ENCODE measurements at places on chromosomes 12 and 14.

DNA sequence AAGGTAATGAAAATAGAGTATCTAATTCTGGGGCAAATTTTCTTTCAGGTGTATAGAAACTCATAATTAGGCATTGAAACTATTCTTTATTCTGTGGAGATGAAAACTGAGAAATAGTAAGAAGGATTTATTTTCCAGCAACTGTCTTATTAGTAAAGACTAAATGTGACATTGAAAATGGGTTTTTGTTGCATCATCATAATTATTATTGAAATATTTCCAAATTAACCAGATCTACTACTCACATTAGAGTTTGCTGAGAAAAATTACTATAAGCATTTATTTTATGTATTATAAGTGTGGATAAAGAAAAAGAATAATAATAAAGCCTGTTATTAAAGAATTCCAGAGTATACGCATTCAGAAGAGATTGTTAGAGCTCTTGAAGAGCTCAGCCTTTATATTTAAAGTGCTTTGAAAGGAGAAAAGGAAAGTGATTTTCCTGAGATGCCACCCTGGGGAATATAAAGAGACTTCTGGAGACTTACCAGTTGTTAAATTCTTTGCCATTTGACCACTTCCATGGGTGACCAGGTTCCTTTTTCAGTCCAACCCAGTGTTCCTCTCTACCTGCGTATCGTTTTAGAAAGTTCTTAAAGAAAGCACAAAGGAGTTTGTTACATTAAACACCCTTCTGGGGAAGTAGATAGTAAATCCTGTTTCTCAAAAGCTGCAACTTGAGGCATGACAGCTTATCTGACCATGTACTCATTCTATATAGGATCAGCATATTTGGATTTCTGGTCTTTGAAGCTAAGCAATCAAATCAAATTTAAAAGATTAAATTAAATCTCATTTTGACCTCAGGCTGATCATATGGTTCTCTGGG, 6.4 kb downstream of the CD69 start:
- DNase-seq: no peak

DNA sequence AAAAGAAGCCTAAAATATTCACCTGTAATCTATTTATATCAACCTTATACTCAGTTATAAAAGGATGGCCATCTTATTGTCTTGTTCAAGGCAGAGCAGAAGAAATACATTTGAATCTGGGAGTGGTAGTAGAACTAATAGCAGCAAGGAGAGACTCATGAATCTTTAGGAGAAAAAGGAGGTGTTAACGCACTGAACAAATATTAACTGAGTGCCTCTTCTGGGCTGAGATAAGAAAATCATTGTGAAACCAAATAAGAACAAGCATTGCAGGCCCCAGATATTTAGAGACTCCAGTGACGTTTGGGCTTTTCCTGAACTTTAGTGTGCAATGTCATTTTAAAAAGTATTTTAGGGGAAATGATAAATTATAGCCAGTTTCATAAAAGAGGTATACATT, 790.6 kb downstream of the DIO2 start:
- DNase-seq: no peak

DNA sequence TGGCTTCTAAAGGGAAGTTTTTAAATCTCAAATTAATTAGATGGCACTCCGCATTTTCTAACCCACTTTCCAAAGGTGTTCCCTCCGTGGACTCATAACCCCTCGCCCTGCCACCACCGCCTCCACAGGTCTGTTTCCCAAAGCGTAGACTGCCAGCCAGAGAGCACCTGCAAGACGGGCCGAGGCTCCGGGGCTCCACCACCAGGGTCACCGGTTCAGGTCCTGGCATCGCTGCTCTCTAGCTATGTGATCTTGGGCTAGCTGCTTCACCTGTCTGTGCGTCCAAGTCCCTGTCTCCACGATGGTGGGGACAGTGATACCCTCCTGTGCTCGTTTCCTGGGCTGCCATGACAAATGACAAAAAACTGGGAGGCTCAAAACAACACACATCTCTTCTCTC, 11.5 kb downstream of the RIMBP2 start:
- DNase-seq: no peak

DNA sequence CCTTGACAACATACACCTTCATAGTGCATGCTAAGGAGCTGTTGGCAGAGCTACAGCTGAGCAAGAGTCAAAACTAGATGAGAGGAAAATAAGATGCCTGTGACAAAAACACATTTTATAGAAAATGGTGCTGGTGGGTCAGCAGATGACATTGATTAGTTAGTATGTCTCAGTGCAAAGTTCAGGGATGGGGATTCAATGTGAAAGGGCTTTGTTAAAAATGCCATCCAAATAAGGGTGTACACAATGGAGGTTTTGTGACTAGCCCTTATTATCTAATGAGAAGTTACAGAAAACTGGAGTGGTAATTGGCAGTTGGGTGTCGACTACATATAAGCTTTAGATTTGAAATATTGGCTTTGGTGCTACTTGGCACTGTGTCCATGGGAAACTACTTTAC, 169.0 kb downstream of the MON2 start:
- no peak for DNase-seq

DNA sequence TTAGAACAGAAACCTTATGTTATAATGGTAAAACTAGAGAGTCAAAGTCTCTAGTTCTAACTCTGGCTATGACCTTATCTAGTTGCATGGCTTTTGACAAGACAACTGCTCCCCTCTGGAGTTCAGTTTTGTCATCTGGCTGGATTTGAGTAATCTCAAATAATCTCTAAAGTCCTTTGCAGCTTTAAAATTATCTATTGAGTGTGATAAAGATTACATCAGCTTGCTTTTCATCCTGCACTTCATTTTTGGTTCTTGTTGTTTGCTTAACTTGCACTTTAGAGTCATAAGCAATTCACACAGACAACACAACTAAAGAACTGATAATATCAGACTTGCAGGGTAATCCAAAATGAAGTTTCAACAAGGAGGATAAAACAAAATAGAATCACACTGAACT, 2.3 kb downstream of the AKAP5 start:
- no peak for DNase-seq

GRCh38 chr12:28998662-28999120, 150.4 kb upstream of the FAR2 start:
- no peak for DNase-seq

DNA sequence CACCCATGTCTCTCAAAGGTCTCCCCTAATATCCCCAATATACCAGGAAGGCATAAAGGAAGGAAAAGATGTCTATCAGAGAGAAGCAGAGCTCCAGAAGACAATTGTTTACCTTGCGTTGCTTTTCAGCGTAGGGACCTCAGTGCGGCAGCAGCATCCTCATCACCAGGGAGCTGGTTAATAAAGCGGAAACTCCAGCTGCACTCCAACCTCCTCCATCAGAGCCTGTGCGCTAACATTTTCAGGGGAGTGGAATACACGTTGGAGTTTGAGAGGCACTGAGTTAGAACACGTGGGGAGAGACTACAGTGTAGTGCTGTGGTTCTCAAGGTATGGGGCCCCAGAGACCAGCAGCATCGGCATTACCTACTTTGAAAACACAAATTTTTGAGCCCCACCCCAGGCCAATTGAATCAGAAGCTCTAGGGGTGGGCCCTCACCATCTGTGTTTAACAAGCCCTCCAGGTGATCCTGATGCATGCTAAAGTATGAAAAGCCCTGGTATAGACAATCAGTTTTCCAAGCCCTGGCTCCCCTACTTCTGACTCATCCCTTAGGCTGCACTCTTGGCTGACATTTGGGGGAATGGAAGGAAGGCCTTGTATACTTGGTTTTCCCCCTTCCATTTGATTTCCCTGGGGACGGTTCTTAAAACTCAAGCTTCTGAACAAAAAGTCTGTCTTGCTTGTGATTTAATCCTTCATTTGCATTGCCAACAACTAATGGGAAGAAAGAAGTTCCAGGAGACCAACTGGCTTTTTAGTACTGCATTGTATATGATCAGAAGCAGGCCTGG, 419.0 kb upstream of the CCDC196 start:
- DNase-seq: no peak

GRCh38 chr14:54338696-54339317, 58.0 kb upstream of the CDKN3 start:
- no peak for DNase-seq

- DNase-seq: no peak
Measured at GRCh38 chr12:32843528-32844095, 53.0 kb downstream of the PKP2 start.

DNA sequence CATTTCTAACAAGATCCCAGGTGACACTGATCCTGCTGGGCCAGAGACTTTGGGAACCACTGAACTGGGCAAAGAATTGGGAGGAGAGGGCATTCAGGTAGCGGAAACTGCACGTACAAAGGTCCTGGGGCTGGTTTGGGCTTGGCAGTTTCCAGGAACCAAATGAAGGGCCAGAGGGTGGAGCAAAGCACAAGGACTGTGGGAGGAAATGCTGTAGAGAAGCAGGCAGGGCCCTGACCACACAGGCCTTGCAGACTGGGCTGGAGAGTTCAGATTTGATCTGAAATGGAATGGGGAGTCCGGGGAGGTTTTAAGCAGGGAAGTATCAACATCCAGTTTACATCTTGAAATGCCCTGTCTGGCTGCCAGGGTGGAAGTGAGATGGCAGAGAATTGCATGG, 195.1 kb downstream of the PHETA1 start:
- no peak for DNase-seq

DNA sequence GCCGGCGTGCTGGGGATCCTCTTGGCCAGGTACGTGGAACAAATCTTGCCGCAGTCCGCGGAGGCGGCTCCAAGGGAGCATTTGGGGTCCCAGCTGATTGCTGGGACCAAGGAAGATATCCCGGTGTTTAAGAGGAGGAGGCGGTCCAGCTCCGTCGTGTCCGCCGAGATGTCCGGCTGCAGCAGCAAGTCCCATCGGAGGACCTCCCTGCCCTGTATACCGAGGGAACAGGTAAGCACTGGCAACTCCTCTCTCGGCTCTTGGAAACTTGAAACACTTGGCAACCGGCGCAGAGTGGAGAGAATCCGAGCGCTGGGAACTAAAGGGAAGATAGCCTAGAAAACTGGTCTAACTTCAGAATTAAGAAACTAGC, 1.7 kb downstream of the PDE3A start:
- peak; percentile 9 for DNase-seq

GRCh38 chr12:12210983-12211382, 55.9 kb downstream of the LRP6 start:
- DNase-seq: no peak

- DNase-seq: no peak
Measured at GRCh38 chr12:48413388-48413787, 59.0 kb upstream of the ANP32D start.

DNA sequence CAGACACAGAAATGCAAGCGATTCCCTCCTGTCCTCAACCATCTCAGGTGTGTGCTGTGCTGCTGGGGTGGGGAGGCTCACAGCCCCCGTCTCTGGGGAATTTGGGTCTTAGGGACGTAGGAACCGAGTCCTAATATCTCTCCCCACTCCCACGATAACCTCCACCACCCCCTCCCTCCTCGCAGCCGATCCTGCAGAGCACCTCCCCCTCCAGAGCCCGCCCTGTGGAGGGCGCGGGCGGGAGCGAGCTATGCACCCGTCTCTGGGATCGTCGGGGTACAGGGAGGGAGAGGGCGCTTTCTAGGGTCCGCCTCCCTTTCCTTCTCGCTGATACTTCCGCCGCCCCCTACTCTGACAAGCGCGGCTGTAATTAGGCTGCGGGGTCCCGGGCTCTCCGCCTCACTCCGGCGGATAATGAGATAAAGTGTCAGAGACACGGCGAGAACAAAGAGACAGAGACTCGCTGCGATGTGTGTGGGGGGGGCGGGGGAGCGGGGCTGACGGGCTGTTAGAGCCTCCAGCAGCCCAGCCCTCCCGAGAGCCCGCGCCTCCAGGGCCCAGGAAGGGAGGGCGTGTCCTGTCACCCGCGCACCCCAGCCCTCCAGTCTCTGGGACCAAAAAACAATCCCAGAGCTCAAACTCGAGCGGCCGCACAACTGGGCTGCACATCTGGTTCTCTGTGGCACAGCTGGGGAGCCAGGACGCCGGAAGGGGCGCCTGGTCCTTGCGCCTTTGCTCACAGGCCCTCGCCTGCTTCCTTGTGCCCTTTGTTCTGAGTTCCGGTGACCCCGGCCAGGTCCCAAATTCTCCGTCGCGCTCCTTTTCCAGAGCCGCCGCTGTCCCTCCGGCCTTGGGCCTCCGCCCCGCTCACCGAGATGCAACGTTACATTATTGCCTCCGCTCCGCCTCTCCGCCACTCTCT, 8.7 kb downstream of the SHMT2 start:
- no peak for DNase-seq

GRCh38 chr12:49966511-49967041, 4.9 kb downstream of the AQP5 start:
- DNase-seq: no peak

- DNase-seq: no peak
Measured at GRCh38 chr12:24057920-24058476, 108.5 kb upstream of the SOX5 start.

DNA sequence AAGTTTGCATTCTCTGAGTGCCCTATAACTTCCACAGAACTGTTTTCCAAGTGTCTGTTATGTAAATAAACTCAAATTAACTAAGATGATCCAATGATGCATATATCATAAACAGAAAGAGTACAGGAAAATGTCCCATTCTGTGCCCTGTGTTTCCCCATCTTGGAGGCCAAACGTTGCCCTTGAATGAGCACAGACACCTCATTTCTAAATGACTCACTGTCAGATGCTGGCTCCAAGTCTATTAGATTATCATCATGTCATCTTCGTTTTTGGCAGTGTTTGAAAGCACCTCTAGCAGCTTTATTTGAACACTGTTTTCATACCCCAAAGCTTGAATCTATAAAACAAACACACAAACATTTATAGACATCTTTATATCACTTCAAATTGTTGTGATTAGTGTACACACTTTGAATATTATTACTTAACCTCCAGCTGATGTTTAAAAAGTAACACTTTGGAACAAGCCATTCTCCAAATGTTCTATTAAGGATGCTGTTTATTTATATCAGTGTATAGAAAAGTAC, 424.2 kb downstream of the NOVA1 start:
- DNase-seq: no peak

- DNase-seq: peak; percentile 45
Measured at GRCh38 chr14:64465191-64465822, at the start of gene AKAP5. Gene AKAP5, plus strand, starts transcription at chr14:64465499. Its CDS starts 2,896 bp downstream, at chr14:64468395.

DNA sequence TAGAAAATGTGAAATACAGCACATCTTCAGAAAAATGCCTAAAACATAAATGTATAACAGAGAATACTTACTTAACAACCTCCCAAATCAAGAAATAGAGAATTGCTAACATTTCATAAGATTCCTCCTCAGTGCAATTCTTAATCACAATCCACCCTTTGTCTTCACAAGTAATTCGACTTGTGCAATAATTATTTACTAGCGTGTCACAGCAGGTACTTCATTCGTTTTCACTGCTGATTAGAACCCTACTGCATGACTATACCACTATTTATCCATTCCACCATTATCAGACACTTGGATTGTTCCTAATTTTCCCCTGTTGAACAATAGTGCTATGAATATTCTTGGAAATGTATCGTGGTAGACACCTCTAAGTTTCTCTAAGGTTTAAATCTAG, 64.9 kb upstream of the BBS10 start:
- no peak for DNase-seq

DNA sequence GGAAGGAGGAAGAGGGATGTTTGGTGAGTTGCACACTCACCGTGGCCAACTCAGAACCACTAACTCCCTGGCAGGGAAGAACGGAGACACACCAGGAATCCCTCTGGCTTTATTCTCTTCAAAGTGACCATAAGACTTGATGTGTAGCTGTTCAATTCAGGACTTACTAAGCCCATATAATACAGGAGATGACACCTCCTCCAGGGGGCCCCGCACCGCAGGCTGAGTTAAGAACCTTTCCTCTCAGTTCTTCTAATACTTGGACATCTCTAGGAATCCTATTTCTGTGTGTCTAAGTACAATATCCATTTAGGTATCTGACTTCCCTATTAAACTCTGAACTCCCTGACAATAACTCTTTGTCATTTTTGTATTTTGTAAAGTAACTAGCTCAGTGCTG, 49.5 kb downstream of the DCAF4 start:
- DNase-seq: no peak

Data from caudate nucleus (tissue), 63 donors.